HuH-7 (cell line): ENCODE measurements at places on chromosomes 16 and 17.

GRCh38 chr17:38864636-38865398 is 5.0 kb upstream of the LASP1 start:
- peak; percentile 53 for DNase-seq

DNA sequence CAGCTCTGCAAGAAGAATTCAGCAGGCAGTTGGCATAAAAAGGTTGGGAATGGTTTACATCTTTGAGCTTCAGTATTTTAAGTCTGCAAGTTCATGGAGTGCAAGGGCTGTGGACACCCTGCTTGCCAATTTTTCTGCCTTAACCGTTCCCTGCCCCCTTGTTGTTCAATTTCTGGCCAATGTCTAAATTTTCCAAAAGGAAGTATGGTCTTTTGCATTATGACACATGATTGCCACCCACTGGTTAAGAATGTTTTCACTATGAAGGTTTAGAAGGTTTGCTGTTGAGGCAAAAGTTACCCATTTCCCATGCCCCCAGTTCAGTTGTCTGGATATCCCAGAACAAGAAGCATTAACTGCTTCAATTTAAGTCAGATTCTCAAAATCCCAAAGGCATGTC is 441.9 kb downstream of the CDH13 start:
- DNase-seq: no peak

DNA sequence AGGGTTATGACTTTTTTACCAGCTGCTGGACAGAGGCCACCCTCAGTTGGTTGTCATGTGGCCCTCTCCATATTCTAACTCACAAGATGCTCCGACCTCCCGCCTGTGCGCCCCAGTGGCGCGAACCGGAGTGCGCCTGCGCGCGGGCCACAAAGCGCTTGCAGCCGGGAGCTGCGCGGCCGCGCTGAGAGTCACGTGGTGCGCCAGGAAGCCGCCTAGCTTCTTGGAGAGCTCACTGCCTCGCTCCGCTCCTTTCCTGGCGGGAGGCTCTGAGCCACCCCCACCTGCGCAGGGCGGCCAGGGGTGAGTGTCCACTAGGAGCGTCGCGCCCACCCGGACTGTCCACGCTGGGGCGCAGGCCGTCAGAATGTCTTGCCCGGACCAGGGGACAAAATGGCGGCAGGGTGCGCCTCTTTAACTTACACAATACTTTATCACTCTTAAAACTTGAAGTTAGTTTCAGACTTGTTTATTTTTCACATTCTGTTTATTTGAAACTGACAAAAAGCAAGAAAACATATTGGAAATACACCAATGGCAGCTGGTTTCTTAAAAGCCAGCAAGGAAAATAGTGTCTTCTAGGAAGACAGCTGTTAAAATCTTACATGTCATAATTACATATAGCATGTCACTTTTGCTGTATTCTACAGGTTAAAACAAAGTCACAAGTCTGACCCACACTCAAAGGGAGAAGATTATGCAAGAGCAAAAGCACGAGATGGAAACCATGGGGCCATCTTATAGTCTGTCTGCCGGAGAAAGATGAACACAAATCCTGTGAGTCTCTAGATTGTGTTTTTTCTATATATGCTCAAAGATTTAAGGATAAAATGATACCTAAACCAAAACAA is 357.9 kb downstream of the CNTNAP4 start:
- peak; percentile 26 for DNase-seq

GRCh38 chr17:28720247-28720996 is 637 bp downstream of the RPL23A start:
- no peak for DNase-seq

DNA sequence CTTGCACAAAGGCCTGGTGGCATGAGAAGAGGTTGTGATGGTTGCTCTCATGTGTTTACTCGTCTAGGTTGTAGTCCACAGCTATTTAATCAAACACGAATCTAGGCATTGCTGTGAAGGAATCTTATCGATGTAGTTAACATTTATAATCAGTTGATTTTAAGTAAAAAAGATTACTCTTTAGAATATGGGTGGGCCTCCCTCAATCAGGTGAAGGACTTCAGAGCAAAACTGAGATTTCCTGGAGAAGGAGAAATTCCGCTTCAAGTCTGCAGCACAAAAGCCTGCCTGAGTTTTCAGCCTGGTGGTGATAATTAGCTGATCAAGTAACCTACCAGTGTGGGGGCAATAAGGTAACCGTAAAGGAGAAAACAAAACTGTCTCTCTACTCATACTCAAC is 523.6 kb downstream of the GRIN2A start:
- no peak for DNase-seq

GRCh38 chr16:81237942-81238295 is 570 bp upstream of the BCO1 start:
- DNase-seq: no peak

- DNase-seq: no peak
Observed at GRCh38 chr17:17684906-17685774, 3.9 kb downstream of the RAI1 start.

DNA sequence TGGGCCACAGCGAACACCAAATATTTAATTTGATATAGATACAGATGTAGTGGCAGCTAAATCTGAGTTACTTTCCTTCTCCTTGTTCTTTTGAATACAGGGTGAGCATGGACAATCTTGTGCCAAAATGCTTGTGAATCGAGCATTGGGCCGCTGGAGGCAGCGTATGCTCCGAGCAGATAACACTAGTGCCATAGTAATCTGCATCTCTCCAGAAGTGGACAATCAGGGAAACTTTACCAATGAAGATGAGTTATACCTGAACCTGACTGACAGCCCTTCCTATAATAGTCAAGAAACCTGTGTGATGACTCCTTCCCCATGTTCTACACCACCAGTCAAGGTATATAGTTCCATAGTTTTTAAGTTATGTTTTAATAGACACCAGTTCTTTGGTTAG is 21.2 kb upstream of the BCAS3 start:
- no peak for DNase-seq

GRCh38 chr17:6701719-6702118 is 11.4 kb downstream of the SLC13A5 start:
- peak; percentile 77 for DNase-seq

DNA sequence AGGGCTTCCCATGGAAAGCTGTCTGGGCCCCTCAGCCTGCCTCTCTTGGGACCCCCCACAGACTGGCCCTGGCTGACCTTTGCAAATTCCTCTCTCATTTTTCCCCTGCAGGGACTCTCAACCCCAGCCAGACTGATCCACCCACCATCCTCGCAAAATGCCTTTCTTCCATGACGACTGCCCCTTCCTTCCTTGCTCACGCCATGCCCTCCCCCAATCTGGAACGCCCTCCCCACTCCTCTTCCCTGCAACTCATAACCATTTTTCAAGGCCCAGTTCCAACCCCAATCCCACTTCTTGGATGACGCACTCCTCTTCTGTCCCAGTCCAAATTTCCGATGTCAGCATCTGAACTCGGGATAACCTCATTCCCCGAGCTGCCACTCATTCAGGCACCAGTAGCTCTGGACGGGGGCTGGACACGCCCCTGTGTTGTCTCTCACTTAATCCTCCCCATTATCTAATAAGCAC is 1.3 kb upstream of the DNAI2 start:
- DNase-seq: no peak

- no peak for DNase-seq
Observed at GRCh38 chr17:61053469-61053868, 346.2 kb upstream of the TBX2 start.
